Lower leg skin (tissue), 4 donors: ENCODE measurements at places on chromosomes 7 and 10. TPM values are rescaled to one million over a fixed set of nuclear protein-coding genes. Genes with fewer than 3 reads are reported as not detected.
A peak's percentile ranks its signal among the peaks of the same experiment; 100 is the strongest.

The CPA1 gene
- total RNA-seq = 1.8 TPM

GRCh38 chr7:28126410-28127041 is 54.1 kb downstream of the JAZF1 start:
- no peak for DNase-seq

The CH25H gene
- total RNA-seq = 0.45 TPM

The CTAGE4 gene
- total RNA-seq = 4.8 TPM

The SSC4D gene
- 0.71 TPM for total RNA-seq

DNA sequence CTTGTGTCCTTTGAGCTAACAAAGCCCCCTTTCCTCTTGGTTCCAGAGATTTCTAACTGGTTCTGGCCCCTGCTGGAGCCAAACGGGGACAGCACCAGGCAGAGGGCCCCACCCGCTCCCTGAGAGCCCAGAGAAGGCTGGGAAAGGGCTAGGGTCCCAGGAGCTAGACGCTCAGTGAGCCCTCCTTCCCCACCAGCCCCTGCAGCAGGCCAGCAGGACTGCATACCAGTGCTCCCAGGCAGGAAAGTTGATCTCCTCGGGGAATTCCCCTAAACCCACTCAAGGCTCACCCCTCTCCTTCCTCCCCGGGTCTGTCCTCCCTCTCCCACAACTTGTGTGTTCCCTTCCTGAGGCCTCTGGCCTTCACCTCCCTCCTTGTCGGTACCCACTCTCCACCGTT is 47.7 kb downstream of the PAX2 start:
- DNase-seq = no peak

- DNase-seq = peak; percentile 94
Measured at GRCh38 chr7:56092789-56093531, at the start of gene PHKG1. Gene PHKG1 (minus strand): TSS chr7:56092952. CDS start chr7:56088941, 4,011 bp downstream.
